M059J (cell line): ENCODE measurements at places on chromosomes 1 and 21. TPM values are rescaled to one million over a fixed set of nuclear protein-coding genes. Genes with fewer than 3 reads are reported as not detected.

Gene SYT14
- total RNA-seq = 3.7 and 6.1 TPM in 2 replicates

Gene PLA2G2C
- total RNA-seq = not detected in 2 replicates

Gene ERRFI1
- total RNA-seq = 127 and 146 TPM in 2 replicates

- DNase-seq = no peak
Observed at GRCh38 chr21:36310016-36310415, 10.0 kb upstream of the MORC3 start.

GRCh38 chr21:44528634-44528995 lies 11.4 kb downstream of the KRTAP10-1 start:
- DNase-seq = no peak

DNA sequence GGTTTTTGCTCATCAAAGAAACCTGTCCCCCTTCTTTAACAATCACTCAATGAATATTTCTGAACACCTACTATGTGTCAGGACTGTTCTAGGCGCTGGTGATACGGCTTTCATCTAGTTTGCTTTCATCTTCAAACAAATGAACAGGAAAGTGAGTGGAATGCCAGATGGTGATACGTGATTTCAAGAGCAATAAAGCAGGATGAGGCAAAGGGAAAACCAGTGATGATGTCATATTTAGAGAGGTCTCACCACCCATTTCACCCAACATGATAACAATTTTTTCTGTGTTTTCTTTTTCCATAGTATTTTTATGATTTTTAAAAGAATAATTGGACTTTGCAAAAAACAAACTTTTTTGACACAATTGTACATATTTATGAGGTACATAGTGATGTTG lies 11.3 kb upstream of the SLC6A17 start:
- DNase-seq = no peak

Gene RBBP5
- total RNA-seq = 25.5 and 27.6 TPM in 2 replicates

Gene CRB1
- total RNA-seq = 0.07 TPM in 1 of 2 replicates, not detected in the other

GRCh38 chr1:25906644-25907300 lies 553 bp upstream of the STMN1 start:
- DNase-seq = no peak

DNA sequence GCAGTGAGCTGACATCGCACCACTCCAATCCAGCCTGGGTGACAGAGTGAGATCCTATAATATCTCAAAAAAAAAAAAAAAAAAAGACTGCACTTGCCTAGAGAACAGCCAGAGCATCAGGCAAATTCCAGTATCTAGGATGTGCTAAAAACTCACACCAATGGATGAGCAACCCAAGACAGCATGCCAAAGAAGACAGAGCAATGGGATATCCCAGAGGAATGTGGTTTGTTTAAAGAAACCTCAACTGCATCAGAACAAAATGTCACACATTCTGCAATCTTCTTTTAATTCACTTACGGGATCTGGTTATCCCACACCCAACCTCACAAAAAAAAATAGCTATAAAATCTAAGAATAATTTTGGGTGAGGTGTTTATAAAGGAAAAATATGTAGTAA lies 7.3 kb downstream of the KCNH1 start:
- DNase-seq = no peak

- no peak for DNase-seq
Observed at GRCh38 chr1:235019961-235020360, 108.7 kb downstream of the TOMM20 start.

- peak; percentile 44 for DNase-seq
Observed at GRCh38 chr1:13624526-13624925, 40.9 kb downstream of the PDPN start.

- no peak for DNase-seq
Observed at GRCh38 chr1:184639205-184639604, 115.5 kb downstream of the EDEM3 start.

Gene KCNN3
- 0.37 TPM in 1 of 2 replicates, not detected in the other for total RNA-seq

DNA sequence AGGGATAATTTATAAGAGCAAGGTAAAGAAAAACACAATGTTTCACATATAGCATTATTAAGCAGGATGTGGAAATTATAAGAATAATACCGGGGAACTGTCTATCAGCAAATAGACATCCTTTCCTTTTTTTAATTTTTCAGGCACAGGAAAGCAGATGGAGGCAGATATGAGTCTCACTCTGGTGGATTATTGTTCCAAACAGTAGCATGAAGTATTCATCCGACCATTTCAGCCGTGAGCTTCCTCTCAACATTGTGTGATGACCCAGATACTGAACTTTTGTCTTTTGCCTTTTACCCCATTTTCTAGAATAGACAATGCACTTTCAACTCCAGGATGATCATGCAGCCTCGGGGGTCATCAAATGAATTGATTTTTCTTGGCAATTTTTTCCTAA lies 599.8 kb downstream of the ADGRL2 start:
- DNase-seq = no peak

DNA sequence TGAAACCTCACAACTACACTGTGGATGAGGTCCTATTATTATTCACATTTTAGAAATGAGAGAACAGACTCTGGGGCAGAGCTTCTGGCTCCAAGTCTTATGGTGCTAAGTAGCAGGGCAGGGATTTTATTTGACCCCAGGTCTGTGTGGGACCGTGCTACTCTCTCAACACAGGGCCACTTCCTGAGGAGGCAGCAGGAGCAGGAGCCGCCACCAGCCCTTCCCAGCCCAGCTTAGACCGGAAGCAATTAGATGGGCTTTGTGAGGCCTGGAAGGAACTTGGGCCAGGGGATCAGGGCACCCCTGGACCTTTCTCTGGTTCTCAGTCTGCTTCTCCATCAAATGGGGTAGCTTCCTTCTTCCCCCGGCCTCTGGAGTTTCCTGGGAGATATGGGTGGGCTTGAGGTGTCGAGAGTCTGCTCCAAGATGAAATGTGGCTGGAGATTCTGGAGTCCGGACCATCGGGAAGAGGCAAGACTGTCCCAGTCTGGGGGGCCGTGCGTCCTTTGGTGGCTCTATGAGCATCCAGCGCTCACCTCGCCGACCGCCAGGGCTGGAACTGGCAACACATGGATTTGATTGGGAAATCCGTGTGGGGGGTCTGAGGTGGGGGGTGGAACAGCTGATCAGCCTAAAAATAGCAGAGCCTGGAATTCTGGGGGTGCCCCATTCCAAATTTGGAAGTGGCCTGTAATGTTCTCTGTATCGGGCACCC lies 136.8 kb downstream of the FOXD2 start:
- DNase-seq = no peak

DNA sequence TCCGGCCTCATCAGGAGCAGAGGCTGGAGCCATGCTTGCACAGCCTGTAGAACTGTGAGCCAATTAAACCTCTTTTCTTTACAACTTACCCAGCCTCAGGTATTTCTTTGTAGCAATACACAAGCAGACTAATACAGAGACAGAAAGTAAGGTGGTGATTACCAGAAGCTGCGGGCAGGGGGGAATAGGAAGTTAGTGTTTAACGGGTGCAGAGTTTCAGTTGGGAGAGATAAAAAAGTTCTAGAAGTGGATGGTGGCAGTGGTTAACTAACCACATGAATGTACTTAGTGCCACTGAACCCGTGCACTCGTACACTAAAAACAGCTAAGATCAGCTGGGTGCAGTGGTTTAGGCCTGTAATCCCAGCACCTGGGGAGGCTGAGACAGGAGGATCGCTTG lies 80.4 kb upstream of the TARDBP start:
- no peak for DNase-seq

GRCh38 chr1:156812293-156812990 lies 4.2 kb downstream of the SH2D2A start:
- no peak for DNase-seq

GRCh38 chr1:28507247-28507645 lies 1.4 kb downstream of the RCC1 start:
- DNase-seq = no peak

DNA sequence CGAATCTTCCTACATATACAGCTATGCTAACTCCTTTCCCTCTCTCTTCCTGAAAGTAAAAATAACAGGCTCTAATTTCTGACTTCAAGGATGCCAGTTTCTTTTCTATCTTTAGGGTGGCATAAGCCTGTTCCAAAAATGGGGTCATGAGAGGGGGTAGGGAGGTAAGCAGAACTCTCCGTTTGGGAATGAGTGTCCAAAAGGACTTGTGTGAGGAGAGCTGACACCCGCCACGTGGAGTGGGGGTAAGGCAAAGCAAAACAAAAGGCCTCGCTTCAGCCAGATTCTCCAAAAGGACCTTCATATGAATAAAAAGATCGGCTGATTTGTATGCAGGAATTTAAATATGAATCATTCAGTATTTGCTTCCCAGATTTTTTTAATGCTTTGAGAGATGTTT lies 28.6 kb downstream of the PLPPR4 start:
- peak; percentile 19 for DNase-seq

- peak; percentile 82 for DNase-seq
Observed at GRCh38 chr1:169511316-169512005, 25.7 kb upstream of the SLC19A2 start.

- no peak for DNase-seq
Observed at GRCh38 chr1:35115459-35116383, 36.5 kb downstream of the ZMYM1 start.

Gene SPRR2A
- total RNA-seq = not detected in 2 replicates

GRCh38 chr1:27548858-27549719 lies 54.9 kb downstream of the AHDC1 start:
- DNase-seq = no peak

DNA sequence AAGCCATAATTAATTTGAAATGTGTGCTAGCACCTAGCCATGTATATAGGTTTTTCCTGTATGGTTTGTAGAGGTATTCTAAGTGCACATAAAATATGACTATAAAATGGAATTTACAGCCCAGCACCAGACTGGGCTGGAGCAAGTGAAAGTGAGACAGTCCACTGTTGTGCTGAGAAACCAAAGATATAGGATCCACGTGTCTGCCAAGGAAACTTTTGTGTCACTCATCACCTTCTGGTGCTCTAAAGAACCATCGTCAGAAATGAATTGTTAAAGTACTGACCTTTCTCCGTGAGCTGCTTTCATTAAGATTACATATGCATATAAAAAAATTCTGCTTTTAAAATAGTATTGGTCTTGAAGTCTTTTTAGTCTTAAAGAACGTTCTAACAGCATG lies 141.0 kb upstream of the ZC3H11B start:
- DNase-seq = no peak

- no peak for DNase-seq
Observed at GRCh38 chr21:39386899-39387298, 38.0 kb upstream of the HMGN1 start.

DNA sequence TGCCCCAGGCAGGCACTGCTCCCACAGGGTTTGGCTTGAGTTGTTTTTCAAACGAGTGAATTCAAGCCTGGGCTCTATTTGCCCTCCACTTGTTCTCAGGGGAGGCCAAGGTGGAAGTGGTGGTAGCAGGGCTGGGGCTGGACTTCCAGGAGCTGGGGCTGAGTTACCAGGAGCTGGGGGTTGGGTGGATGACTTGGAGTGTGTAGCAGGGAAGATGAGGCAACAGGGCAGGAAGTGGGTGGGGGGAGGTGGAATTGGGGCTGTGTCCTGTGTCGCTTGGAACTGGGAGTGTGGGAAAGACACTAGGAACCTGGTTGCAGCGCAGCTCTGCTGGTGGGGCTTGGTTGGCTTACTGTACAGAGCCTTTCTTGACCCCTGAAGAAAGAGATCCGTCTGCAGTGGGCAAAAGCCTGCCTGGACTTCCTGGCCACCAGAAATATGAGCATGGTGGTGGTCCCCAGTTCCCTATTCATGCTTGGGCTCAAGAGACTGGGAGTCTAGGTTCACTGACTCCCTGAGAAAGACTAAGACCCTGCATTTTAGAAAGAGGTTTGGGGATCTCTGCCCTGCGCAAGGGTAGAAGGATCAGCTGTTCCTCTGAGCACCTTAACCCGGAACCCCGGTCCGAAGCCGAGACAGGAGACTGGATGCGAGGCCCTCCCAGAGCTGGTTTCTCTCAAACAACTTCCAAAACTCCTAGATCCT lies 3.1 kb downstream of the TFAP2E start:
- no peak for DNase-seq

Gene CCDC185
- total RNA-seq = not detected in 2 replicates

DNA sequence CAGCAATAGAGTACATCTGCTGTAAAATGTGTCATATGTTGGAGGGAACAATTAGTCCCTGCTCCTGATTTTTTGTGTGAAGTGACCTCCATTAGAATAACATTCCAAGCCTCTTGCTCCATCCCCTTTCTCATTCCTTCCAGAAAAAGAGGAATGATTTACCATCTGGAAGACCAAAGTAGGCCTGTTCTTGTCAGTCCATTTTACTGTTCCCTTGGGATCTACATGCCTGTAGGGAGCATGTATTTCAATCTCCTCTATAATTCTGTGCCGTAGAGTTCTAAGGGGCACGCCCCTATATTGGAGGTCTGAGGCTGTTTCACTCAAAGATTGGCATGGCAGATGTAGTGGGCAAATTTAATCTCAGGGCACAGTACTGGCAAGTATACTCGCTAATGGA lies 48.8 kb upstream of the MAN1A2 start:
- DNase-seq = no peak

Gene VWA1
- 0.12 and 1.1 TPM in 2 replicates for total RNA-seq

DNA sequence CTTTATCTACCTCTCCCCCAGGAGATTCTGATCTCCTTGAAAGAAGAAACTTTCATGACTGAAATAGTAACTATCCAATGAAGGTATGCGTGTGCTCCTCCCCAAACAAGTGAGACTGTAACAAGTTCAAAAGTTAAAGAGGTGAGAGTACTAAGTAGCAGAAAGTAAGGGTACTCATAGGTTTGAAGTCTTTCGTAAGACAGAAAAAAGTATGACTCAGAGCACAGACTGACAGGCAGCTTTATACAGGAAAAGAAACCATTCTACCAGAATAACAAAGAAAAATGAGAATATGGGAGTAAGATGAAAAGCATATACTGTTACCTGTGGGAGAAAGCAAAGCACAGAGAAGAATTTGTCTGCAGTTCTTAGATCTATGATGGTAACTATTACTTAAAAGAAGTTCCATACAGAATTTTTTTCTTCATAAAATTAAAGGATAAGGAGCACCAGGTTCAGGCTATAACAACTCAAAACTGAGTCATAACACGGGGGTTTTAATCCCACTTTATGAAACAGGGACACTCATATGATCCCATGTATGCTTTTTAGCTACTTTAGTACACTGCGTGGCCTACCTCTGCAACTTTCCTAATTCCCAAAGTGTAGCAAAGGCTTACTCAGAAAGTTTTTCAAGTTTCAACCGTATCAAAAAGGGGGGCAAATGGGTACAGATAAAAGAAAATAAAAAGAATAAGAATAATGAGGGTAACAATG lies 52.0 kb downstream of the FOXJ3 start:
- DNase-seq = peak; percentile 20

DNA sequence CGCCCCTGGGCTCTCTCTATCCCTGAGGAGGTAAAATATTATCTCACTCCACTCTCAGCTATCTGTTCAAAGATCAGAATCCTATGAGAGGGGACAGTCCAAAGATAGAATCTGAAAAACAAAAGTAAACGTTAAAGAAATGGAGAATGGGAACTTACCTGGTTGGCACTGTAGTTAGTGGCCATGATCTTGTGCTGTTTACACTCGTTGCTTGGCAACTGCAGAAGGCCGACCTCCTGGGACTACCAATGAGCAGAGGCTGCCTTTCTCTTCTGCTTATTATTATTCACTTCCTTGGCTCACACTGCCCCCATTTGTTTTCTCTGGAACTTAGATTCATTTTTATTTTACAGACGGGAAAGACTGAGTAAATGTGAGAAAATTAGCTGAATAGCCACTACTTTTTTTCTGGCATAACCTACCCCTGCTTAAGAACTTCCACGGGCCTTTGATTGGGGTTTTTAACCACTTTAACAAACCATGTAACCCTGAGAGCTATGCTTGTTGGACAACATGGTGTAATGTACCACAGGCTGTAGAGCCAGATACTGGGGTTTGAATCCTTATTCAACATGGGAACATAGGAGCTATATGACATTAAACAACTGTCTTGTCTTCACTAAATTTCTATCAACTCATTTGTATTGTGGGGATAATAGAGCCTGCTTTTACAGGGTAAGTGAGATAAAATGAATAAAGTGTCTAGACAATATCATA lies at the start of gene CFAP126:
CFAP126 (minus strand) TSS at position 193 of the 717 bp plus-strand sequence; CDS start at position 185, 8 bp downstream.
- peak; percentile 77 for DNase-seq

Gene CASQ2
- not detected in 2 replicates for total RNA-seq

Gene LGR6
- total RNA-seq = not detected in 2 replicates

- DNase-seq = no peak
Observed at GRCh38 chr1:117584181-117584580, 21.7 kb upstream of the TENT5C start.
